ENCODE measurements at places on chromosomes 4 and X.
A peak's percentile ranks its signal among the peaks of the same experiment; 100 is the strongest.

DNA sequence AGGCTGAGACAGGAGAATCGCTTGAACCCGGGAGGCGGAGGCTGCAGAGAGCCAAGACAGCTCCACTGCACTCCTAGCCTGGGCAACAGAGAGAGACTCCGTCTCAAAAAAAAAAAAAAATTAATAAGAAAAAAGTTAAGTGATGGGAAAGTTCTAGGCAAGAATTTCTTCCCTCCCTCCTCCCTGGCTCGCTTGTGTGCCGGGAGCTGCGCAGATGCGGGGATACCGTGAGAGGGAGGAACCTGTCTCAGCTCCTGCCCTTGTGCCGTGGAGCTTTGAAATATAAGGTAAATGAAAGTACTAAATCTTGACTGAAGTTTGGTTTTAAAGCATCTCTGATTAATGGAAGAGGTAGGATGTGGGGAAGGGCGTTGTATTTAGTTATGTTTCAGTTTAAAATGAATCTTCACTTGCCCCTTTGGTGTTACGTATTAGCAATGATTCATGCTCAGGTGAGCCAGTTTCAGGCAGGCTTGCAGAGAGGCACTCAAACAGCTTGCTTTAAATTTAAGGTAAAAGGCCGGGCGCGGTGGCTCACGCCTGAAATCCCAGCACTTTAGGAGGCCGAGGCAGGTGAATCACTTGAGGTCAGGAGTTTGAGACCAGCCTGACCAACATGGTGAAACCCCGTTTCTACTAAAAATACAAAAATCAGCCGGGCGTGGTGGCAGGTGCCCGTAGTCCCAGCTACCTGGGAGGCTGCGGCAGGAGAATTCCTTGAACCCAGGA lies 1.4 kb upstream of the UFSP2 start:
- no peak for DNase-seq

GRCh38 chrX:38803588-38804431 lies 2.6 kb downstream of the MID1IP1 start:
- DNase-seq, result peak; percentile 80

GRCh38 chrX:13142891-13143290 lies 98.5 kb upstream of the FAM9C start:
- DNase-seq, result no peak

DNA sequence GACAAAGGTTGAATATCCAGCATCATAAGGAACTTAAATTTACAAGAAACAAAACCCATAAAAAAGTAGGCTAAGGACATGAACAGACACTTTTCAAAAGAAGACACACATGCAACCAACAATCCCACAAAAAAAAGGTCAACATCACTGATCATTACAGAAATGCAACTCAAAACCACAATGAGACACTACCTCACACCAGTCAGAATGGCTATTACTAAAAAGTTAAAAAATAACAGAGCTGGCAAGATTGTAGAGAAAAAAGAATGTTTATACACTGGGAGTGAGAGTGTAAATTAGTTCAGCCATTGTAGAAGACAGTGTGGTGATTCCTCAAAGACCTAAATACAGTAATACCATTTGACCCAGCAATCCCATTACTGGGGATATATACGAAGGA lies 474.7 kb downstream of the TRIML1 start:
- no peak for DNase-seq

- no peak for DNase-seq
Measured at GRCh38 chr4:48767055-48767929, 12.8 kb downstream of the FRYL start.

DNA sequence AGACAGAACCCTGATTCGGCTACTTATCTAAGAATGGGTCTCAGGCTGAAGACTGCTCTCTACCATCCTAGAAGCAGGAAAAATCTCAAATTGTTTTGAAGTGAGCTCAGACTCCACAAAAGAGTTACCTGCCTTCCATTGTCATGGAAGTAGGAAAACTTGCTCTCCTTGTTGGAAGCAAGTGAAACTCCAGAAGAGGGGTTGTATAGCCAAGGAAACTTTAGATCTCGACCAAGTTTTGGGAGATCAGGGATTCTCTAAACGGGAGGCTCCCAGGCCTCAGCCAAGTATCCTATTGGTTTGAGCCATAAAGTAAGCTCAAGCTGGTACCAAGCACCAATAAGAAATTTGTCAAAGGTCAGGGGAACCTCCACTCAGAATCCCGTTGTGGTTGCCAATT lies 9.2 kb upstream of the FHDC1 start:
- no peak for DNase-seq

- DNase-seq, result no peak
Measured at GRCh38 chr4:154088741-154089140, 299.9 kb upstream of the SFRP2 start.

GRCh38 chr4:602559-602942 lies 22.8 kb upstream of the PDE6B start:
- DNase-seq, result peak; percentile 77

GRCh38 chrX:136067966-136068365 lies 79.4 kb upstream of the FHL1 start:
- DNase-seq, result no peak

DNA sequence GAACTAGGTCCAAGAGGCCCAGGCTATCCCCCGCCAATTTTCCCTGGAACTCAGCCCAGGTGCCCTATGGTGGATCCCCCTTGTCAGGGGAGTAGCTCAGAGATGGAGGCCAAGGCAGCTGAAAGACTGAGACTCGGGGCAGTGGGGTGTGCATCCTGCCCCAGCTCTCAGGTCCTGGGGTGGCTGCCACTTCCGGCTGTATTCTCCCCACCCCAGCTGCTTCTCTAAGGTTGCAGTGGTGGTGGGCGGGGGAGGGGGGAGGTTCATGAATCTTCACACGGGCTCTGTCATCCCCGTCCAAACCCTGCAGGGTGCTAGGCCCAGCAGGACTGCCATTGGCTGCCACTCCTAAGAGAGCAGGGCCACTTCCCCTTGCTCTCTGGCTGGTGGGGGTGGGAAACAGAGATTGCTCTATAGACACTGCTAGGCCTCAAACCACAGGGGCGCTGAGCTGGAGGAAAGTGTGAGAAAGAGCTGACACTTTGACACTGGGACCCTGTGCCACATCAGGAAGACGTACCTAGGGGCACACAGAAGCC lies 1.5 kb downstream of the SASH3 start:
- DNase-seq, result no peak

- DNase-seq, result no peak
Measured at GRCh38 chr4:80471756-80472155, 136.2 kb downstream of the CFAP299 start.

DNA sequence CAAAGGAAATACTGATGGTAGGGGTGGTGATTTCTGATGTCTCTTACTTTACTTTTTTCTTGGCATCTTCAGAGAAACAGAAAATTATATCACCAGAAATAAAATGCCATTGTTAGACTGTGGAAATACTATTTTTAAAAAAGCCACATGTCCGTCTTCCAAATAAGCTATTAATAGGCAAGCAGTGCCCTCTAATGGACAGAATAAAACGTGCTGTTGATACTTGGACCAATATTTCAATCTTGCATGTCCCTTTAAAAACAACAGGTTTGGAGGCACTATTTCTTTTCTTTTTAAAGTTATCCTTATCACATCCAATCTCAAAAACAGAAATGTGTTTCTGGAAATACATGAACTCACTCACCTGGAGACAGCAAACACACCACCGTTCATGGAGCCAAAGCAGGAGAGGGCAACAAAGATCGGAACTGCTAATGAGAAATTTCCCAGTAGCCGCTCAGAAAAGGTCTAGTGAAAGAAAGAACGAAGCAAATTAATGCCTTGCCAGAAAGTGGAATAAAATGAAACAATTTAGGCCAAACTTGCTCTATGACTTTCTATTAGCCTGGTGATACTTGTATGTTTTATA lies 59.2 kb downstream of the SLC7A11 start:
- DNase-seq, result peak; percentile 37

- peak; percentile 53 for DNase-seq
Measured at GRCh38 chr4:121726642-121727268, 30.0 kb upstream of the ANXA5 start.

DNA sequence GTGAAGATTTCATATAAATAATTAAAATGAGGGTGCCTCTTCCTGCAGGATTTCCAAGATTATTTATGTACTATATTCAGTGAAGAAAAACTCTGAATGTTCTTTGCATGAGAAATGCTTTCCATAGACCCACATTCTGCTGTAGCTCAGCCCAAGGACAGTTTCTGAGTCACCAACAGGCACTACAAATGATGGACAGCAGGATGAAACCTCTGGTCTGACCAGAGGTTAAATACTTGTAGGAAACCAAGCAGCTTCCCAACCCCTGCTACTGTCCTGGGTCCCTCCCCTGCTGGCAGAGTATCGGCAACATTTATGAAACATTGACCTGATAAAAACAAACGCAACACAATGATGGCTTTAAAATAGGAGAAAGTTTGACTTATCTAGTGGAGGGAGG lies 73.1 kb downstream of the CXXC4 start:
- DNase-seq, result no peak

GRCh38 chrX:48616576-48616975 lies 19.3 kb downstream of the WDR13 start:
- no peak for DNase-seq

GRCh38 chrX:38864165-38864564 lies 62.9 kb downstream of the MID1IP1 start:
- no peak for DNase-seq

- DNase-seq, result no peak
Measured at GRCh38 chr4:54737421-54737820, 79.7 kb downstream of the KIT start.

GRCh38 chr4:169278624-169279023 lies 7.9 kb upstream of the SH3RF1 start:
- DNase-seq, result no peak

DNA sequence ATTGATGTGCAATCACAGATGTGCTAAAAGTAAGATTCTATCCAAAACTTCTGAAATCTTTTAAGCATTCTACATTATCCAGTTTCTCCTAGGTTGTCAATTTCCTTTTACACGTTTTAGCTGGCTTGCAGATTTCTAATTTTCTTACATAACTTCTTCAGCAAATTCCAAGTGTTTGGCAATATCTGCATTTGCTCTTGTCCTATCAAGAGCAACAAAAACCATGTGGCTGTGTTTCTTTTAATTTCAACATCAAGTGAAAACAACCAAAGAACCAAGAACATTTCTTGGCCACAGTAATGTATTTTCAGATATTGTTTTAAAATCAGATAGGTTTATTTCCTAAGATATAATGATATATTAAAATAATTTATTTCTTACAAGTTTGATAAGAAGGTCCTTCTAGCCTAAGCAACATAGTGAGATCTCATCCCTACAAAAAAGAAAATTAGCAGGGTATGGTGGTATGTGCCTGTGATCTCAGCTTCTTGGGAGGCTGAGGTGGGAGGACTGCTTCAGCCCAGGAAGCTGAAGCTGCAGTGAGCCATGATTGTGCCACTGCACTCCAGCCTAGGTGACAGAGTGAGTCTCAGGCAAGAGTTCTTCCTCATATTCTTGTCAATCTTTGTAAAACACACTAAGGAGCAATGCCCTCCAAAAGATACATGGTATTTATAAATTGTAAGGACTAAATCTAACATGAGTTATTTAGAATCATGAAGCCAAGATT lies 131.4 kb upstream of the NAP1L5 start:
- no peak for DNase-seq

DNA sequence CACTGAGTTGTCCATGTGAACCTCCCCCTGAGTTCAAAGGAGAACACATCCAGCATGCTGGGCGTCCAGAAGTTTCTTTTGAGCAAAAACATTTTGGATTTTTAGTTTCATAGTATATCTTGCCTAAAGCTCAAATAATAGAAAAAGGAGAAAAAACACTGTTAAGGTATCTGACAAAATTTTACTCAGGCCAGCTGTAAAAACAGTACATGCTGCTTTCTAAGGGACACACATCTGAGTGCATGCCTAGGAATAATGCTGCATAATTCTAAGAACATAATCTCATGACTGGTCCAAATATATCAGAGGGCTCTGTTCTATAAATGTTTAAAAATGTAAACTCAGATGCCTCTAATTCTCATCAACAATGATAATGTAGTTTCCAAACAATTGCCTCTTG lies 561.3 kb upstream of the INTU start:
- DNase-seq, result no peak

DNA sequence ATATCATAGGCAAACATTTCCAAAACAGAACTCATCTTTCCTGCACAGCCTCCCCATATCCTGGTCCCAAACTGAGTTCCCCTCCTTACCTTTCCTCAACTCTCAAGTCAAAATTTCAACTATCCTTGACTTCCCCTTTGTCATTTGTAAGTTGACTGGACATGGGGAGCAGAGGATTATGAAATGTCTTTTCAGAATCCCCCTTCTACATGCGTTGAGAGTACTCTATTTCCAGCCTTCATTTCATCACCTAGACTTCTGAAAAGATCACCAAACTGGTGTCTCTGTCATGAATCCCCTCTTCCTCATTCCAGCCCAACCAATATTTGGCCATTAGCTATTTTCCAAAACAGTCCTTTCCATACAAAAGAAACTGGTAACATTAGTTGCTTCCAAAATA lies 95.2 kb downstream of the SYNPO2 start:
- no peak for DNase-seq

GRCh38 chr4:82268826-82269193 lies 105.0 kb downstream of the HNRNPD start:
- no peak for DNase-seq

GRCh38 chrX:66002824-66003680 lies 36.8 kb downstream of the VSIG4 start:
- no peak for DNase-seq

DNA sequence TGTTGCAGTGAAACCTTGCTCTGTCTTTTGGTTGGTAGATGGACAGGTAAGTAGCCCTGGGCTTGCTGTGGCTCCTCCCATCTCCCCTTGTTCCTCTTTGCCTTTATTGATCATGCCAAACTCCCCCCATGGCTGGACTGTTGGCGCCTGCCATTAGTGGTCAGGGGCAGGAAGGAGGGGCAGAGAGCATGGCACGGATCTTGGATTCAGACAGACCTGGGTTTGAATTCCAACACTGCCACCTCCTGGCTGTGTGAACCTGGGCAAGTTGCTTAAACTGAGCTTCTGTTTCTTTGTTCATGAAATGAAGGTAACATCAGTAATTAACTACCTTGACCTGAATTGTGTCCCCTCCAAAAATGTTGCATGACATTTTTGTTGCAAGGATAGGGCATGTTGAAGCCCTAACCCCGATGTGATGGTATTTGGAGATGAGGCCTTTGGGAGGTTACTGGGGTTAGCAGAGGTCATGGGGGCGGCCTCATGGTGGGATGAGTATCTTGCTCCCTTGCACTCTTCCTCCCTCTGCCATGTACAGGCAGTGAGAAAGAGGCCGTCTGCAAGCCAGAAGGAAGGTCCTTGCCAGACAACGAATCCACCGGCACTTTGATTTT lies 6.0 kb downstream of the SLC2A9 start:
- peak; percentile 46 for DNase-seq

DNA sequence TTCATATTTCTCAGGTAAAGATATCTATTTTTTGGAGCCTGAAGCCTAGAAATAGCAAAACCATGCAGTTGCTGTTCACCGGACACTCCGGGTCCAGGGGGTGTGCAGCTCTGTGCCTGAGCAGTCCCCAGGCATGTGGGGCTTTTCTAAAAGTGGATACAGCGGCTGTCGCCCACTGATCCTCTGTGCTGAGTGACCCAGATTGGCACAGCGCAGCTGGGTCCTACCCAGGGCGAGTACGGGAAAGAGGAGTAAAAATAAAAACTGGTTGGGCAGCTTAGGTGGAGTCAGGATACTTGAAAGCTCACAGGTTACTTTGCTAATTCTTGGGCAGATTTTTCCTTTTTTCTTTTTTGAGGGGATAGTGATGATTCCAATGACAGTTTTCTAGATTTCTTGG lies 118.8 kb downstream of the UCHL1 start:
- no peak for DNase-seq
